T-helper 17 cell (primary cell): ENCODE measurements at places on chromosomes 7 and 10. TPM values are rescaled to one million over a fixed set of nuclear protein-coding genes. Genes with fewer than 3 reads are reported as not detected.

DNA sequence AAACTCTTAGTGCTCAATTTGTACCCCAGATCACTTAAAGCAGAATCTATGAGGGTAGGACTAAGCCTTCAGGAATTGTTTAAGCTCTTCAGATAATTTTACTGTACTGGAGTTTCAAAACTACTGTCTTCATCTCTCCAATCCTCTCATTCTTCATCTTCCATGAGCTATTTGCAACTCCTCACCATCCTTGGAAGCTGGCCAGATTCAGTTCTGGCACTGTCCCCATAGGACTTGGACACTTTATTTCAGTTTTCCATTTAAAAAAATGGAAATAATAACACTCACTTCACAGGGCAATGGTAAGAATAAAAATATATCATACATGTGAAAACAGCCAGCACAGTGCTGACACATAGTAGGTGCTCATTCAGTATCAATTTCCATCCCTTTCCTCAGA lies 74.6 kb downstream of the PPP1R17 start:
- DNase-seq, result no peak

GRCh38 chr7:47786557-47787248 lies 161.6 kb downstream of the PKD1L1 start:
- no peak for DNase-seq

DNA sequence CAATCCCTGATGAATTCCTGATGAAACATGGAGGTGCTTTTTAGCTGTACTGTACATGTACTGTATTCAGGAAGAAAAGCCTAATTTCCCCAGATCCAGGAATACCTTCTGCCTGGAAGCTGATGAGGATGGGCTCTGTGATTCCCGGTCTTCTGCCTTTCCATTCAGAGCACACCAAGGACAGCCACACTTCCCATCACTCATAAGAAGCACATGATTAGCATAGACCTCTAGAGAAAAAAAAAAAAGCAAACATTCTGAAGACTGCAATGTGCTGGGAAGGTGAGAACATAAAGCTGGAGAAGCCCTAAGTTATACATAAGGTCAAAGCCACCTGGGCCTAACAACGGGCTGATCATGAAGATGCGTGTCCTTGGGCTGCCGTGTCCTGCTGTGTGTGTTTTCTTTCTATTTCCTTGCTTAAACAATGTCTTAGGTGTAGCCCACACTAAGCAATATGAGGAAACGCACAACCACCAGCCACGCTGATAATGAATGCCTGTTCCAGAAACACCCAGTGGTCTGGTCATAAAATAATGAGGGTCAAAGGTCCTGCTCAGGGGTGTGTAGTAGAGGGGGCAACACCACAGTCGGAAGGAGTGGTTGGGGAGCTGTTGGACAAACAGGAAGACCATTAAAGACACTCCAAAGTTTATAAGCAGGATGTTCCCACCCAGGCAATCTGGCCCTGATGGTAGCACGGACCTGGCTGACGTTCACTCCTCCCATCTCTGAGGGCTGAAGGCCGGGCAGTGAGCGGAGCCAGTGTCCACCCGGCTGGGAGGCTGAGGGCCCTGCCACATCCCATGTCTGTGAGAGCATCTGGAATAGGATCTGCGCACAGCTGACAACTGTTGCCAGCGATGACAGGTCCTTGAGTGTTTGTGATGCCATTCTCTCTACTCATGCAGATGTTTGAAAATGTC lies 7.9 kb downstream of the PKD1L1 start:
- no peak for DNase-seq

- DNase-seq, result no peak
Observed at GRCh38 chr10:10871352-10871751, 146.3 kb upstream of the CELF2 start.

NXPH1 gene
- total RNA-seq, result not detected

INMT gene
- 0.65 TPM for total RNA-seq
